ENCODE measurements at places on chromosomes 12 and 14.

- no peak for DNase-seq
Measured at GRCh38 chr14:91912035-91912434, 35.5 kb downstream of the FBLN5 start.

GRCh38 chr14:52607061-52607460 lies 54.4 kb downstream of the GPR137C start:
- DNase-seq, result no peak

DNA sequence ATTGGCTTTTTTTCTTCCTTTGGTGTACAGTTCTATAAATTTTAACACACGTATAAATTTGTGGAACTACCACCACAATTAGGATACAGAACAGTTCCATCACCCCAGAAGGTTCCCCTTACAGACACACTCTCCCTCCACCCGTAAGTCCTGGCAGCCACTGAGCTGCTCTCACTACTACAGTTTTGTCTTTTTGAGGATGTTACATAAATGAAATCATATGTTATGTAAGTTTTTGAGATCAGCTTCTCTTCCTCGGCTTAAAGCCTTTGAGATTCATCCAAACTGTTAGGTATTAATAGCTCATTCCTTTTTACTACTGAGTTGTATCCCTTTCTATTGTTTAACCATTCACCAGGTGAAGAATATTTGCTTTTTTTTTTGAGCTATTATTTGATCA lies 74.3 kb upstream of the SLC24A4 start:
- no peak for DNase-seq

- DNase-seq, result no peak
Measured at GRCh38 chr12:129750421-129750820, 153.4 kb downstream of the TMEM132D start.

GRCh38 chr14:45905672-45906071 lies 652.7 kb upstream of the MIS18BP1 start:
- DNase-seq, result no peak

DNA sequence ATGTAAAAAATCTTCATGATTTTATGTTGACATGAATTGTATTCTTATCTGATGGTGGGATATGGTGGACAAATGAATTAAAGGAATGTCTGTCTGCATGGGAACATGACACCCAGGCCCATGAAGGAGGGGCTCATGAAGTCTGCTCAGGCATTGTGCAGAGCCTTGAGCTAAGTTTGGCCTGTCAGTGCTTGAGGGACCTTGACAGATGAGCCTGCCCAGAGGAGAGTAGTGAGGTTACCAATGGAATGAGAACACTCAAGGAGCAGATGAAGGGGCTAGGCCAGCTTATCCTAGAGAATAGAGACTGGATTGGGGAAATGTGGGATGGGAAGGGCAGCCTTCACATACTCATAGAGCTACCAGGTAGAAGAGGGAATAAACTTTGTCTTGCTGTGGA lies 68.8 kb downstream of the TMX1 start:
- no peak for DNase-seq

Data from fibroblast of villous mesenchyme (primary cell).